ENCODE measurements at places on chromosomes 11 and 22.
A peak's percentile ranks its signal among the peaks of the same experiment; 100 is the strongest.

DNA sequence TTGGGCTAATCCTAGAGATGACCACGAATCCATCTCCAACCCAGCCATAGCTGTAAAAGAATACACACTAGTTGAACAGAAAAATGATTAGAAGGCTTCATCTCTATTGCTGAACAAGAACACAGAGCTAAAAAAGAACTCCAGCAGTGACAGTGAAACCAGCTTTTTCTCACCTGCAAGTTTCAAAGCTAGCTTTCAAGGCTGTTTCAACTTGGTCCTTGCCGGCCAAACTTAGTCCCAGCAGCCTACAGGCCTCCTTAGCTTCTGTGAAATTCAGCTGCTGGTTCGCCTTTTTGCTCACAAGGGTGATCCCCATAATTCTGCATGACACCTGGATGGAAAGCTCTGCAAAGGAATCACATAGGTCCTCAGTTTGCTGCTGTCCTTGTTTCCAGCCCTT is 4.4 kb downstream of the LYVE1 start:
- no peak for DNase-seq

DNA sequence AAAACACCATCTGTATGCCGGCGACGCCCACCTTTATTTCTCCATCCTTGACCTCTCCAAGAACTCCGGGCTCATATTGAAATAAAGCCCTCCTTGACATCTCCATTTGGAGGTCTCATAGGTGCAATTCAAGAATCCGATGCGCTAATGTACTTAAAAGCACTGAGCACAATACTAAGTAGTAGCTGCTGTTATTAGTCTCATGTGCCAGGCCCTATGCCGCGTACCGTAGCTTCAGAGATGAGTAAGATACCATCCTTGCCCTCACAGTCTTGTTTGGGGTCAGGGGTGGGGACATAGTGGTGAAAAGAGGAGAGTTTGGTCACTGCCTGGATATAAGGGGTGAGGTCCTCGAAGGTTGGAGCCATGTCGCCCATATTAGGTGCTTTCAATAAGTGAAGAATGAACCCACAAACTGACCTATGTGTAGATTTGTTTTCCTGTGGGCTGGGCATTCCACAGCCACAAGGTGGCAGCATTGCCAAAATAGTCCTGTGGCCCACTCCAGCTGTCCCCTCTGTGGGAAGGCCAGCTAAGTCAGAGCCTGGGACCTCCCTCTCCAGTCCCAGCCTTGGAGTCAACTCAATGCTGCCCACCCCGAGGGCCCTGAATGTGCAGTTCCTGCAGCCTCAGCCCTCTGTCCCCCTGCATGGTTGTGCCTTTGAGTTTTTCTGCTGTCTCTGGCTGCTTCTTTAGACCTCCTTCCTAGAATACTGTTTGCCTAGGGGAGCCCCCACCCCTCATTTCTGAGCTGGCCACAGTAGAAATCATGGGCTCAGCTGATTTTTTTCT is 6.5 kb downstream of the DCPS start:
- peak; percentile 87 for DNase-seq

DNA sequence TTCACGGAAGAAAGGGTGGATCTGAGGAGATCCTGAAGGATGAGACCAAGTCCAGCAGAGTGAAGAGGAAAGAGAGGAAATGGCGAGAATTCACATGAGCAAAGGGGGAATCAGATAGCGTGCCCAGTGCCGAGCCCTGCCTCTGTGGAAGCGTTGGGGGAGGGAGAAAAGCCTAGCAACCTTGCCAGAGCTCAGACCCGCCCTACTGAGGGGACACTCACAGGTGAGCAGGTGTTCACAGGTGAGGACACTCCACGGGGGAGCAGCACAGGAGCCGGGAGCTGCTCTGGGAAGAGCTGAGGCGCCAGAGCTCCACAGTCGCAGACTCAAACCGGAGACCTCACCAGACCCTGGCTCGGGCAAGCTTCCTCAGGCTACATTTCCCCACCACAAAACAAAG is 56.2 kb downstream of the MICAL3 start:
- DNase-seq, result no peak

DNA sequence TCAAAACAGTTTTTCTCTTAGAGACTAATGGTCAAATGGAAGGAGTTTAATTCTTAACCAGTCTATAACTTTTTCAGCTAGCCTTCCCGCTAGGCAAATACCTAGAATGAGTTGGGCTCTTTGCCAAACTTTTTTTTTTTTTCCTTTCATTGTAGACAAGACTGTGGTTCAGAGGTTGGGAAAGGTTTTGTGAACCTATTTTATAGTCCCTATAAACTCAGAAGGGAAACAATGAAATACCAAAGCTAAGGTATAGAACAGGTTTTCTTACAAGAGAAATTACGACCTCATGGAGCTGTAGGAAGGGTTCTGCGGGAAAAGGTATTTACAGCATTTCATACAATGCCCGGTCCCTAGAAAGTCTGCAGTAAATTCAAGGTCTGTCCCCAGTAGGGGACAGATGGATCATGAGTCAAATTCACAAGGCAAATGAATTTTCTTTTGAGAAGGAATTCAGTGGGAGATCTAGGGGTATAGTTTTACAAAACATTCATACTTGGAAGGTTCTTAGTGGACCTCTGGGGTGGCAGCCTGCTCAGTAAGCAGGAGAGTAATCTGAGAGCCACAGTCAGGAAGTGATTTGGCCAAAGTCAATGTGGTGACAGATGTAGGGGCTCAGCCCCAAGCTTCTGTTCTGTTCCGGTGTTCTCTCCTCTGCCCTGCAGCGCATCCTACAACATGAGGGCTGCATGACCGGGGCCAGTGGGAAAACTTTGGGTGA is 146.8 kb downstream of the DBX1 start:
- DNase-seq, result no peak

- DNase-seq, result peak; percentile 67
Observed at GRCh38 chr11:12765428-12765827, 91.2 kb downstream of the TEAD1 start.

DNA sequence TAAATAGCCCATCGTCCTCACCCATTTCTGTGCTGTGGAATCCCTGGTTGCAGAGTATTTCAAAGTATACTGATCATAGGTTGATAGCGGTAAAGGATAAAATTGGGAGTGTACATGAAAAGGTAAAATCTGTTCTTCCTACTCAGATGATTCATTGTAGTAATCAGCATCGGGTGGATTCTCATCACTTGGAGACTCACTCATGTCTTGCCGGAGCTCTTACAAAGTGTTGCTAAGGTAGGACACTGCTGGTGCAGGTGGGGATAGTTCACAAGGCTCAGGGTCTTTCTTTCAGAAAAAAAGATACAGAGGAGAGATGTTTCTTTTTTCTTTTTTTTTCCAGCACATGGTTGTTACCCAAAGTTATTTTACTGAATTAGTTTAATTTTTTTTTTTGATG is 84.8 kb downstream of the MTNR1B start:
- no peak for DNase-seq

GRCh38 chr22:48369789-48370507 is 1457.7 kb downstream of the BRD1 start:
- no peak for DNase-seq

- DNase-seq, result peak; percentile 21
Observed at GRCh38 chr11:134536219-134536618, 124.2 kb upstream of the B3GAT1 start.

GRCh38 chr22:21009638-21010425 is 5.1 kb upstream of the P2RX6 start:
- DNase-seq, result no peak

DNA sequence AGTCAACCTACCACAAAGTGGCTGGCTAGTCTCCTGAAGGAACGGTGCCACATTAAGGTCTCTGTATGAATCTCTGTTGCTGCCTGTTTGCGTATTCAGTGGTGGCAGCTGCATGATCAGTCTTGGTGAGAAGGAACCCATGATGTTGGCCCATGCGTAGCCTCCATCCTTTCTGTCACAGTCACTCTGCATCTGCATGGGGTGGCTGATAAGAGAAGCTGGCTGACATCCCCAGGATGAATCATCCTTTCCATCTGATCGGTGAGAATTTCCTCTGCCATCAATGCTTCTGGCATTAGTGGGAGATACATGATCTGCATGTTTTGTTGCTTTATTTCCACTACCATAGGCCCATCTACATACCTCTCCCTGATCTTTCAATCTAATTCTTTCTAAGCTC is 199.0 kb upstream of the NECTIN1 start:
- DNase-seq, result no peak

DNA sequence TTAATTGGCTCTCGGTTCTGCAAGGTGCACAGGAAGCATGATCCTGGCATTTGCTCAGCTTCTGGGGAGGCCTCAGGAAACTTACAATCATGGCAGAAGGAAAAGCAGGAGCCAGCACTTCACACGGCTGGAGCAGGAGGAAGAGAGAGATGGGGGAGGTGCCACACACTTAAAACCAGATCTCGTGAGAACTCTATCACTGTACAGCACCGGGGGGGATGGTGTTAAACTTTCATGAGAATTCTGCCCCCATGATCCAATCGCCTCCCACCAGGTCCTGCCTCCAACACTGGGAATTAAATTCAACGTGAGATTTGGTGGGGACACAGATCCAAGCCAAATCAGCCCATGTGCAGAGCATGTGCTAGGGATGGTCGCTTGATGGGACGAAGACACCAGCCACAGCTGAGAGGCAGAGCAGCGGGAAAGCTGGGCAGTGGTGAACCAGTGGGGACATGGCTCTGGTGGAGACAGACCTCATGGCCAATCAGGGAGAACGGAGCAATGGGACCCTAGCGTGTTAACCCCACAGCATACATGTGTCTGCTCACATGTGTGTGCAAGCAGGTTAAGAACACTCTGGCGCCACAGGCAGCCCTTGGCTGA is 6.2 kb downstream of the TANGO2 start:
- peak; percentile 30 for DNase-seq

- DNase-seq, result no peak
Observed at GRCh38 chr11:70900540-70900939, 351.8 kb downstream of the SHANK2 start.

- no peak for DNase-seq
Observed at GRCh38 chr11:75301601-75302345, 49.7 kb downstream of the ARRB1 start.

Measured in right forelimb (tissue), 1 donor.